ENCODE measurements at places on chromosomes 6 and 20. TPM values are rescaled to one million over a fixed set of nuclear protein-coding genes. Genes with fewer than 3 reads are reported as not detected.

GSTA2 gene
- not detected for total RNA-seq

SLC17A1 gene
- not detected for total RNA-seq

CST2 gene
- total RNA-seq = not detected

CPNE5 gene
- total RNA-seq = under 0.01 TPM

CCN6 gene
- total RNA-seq = not detected
